CD4-positive, alpha-beta T cell treated with Interleukin-10 for 1 hour (primary cell): ENCODE measurements at places on chromosomes 4 and X.

DNA sequence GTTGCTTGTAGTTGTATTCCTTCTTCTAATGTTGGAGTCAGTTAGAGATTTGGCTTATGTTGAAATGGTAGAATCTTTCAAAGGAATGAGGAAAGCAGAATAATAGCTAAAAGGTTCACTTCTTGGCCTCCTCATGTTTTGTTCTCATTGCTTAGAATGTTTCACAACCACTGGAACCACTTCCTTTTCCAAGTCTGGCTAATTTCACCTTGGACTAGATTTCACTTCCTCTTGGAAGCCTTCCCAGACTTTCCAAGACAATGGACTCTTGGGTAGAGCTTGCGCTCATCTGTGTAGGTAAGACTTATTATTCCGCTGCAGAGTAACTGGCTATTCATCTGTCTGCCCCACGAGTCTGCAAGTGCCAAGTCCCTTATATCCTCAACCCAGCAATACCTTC lies 8.3 kb downstream of the SPATA18 start:
- DNase-seq: no peak

DNA sequence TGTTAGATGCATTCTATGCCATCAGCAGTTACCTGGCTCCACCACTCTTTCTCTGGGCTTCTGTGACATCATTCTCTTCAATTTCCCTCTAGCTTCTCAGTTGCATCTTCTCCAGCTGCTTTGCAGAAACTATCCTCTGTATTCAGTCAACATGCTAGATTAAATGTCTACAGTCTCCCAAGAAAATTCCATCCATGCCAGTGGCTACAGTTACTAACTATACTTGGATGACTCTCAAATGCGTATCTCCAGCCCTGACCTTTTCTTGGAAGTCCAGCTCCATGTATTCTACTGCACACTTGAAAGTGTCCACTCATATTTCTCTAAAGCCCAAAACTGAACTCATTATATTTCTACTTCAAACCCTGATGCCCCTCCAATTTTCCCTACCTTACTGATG lies 232.3 kb upstream of the TENM3 start:
- DNase-seq: no peak

GRCh38 chrX:9420275-9421265 lies 44.3 kb upstream of the TBL1X start:
- DNase-seq: no peak

DNA sequence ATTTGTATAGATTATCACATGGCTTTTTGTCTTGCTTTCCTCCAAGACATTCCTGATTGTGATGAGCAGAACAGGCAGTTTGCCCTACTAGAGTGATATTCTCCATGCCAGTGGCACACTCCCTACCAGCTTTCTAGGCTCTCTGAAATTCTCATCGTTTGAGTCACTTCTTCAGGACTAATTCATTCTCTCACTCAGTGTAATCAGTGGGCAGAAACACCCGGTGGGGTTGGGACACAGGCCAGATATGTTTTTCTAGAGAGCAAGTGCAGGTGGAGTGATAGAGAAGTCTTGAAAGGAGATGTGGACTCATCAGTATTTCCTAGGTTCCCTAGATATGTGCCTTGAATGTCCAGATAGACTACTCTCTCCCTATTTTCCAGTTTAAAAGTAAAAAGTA lies 13.1 kb downstream of the RAB33A start:
- no peak for DNase-seq

DNA sequence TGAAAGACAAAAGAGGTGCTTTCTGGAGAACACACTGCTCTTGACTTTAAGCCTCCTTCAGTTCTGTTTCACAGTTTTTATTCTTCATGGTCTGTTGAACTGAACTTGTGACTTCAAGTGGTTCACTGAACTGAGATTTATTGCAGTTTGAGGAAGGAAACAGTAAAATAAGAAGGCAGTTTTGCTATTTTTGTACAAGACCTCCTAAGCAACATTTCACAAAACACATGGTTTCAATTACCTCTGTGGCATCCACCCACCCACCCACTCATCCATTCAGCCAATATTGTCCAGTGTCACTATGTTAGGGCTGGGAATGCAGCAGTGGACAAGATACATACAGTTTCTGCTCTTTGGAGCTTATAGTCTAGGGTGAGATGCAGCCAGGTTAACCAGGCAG lies 131.3 kb downstream of the IL1RAPL2 start:
- no peak for DNase-seq

DNA sequence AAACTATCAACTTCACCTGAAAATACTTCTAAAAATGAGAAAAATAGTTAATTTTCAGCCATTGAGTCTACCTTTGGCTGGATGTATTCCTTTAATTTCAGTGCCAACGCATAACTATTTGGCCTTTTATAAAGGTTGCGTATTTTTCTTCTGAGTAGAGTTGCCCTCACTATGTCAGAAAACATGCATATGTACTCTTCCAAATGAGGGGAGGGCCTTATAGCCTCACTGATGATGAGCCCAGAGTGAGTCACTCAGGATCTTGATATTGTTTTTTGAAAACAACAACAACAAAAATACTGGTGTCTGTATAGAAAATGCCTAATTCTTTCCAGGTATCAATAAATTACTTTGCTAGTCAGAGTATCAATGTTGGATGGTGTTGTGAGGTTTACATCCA lies 349.3 kb downstream of the FBXO8 start:
- DNase-seq: no peak

GRCh38 chr4:166816890-166817289 lies 417.4 kb downstream of the SPOCK3 start:
- no peak for DNase-seq
